T-helper 1 cell (primary cell): ENCODE measurements at places on chromosomes 5 and 9.

- DNase-seq = no peak
Measured at GRCh38 chr5:105817914-105818313, 1852.8 kb downstream of the EFNA5 start.

DNA sequence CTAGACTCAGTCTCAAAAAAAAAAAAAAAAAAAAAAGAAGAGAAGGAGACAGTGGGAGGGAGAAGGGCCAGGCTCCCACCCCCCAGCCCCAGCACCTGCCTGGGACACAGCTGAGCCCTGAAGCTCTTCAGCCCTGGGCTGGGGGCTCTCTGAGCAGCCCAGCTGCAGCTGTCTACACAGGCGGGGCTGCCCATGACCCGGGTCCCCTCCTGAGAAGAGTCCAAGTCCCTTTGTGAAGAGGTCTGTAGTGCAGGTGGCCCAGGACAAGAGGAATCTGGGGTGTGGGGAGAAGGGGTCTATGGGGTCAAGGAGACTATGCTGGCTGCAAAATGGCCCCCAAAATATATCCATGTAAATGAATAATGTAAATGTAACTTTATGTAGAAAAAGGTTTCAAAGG, 6.7 kb upstream of the LCN2 start:
- DNase-seq = no peak

GRCh38 chr5:139027150-139027549, 152.0 kb upstream of the LRRTM2 start:
- DNase-seq = no peak

DNA sequence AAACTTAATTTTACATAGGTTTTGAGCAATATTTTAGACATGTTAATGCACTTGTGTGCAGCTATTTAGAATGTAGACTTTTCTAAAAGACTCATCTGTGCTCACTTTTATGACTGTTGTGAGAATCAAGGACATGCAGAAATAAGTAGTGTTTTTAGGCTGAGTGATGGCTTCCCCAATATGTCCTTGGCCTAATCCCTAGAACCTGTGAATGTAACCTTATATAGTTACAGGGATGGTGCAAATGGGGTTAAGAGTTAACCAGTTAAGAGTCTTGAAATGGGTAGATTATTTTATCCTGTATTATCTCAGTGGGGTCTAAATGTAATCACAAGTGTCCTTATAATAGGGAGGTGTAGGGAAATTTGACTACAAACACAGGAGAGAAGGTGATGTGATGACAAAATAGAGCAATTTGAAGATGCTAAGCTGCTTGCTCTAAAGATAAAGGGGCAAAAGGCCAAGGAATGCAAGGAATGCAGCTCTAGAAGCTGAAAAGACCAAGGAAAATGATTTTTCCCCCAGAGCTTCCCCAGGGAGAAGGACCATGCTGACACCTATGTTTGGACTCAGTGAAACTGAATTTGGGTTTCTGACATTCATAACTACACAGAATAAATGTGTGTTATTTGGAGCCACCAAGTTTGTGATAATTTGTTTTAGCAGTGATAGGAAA, 298.0 kb upstream of the PAPPA start:
- no peak for DNase-seq

DNA sequence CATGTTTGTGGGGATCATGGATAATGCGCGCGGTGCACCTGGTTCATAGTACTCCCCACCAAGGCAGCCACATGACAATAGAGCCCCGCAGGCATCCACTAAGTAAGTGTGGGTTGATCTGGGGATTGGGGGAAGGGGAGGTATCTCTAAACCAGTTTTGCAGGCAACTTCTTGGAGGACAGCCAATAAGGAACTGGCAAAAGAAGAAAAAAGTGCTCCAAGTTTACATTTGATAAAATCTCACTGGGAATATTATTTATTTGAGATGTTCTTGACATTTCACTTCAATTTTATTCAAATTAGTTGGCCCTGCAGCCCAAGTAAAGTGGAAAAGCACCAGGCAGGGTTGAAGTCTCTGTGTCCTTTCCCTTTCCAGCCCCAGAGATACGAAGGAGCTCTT, 8.5 kb downstream of the FBP1 start:
- DNase-seq = no peak
